ENCODE measurements at places on chromosomes 12 and 14.

DNA sequence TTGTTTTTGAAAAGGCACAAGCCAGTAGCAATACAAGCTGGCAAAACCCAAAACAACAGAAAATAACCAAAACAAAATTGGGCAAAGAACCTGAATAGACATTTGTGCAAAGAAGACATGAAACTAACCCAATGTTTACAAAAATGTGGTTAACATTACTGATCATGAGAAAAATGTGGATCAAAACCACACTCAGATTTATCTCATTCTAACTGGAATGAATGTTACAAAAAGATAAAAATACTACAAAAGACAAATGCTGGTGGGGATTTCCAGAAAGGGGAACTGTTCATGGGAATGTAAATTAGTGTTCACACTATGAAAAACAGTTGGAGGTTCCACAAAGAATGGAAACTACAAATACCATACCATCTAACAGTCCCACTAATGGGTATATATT is 26.6 kb downstream of the ASCL4 start:
- no peak for DNase-seq

DNA sequence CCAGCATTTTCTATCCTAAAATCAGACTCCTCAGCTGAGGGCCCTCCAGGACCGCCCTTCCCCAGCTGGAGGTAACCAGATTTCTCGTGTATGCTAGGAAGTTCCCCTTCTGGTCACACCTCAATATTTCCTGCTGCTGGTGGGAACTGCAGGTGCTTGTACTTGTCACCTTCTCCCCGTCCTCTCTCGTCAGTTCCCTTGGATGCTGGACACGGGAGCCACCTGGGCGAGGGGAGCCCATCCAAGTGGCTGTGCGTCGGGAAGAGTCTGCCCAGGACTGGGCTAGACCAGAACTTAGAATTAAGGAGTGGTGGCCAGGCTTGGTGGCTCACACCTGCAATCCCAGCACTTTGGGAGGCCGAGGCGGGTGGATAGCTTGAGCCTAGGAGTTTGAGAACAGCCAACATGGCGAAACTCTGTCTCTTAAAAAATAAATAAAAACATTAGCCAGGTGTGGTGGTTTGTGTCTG is 23.2 kb upstream of the KIF26A start:
- DNase-seq = no peak

DNA sequence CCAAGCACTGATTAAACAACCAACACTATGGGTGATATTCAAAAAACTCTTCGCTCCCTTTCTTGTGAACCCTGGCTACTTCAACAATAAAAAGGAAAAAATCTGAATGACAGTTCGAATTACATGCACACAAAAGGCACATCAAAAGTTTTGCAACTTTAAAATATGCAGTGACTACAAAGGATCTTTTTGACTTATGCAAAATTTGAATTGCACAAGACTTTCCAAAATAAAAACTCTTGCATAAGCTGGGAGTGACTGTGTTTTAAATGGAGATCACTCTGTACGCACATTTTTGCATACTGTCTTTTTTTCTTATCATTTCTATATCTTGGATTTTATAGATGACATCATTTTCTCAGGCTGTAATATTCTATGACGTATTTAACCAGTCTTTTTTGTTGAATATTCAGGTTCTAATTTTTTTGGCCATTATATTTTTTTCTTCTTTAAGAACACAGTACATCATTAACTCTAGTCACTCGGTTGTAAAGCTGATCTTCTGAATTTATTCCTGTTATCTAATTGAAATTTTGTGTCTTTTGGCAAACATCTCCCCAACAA is 667.6 kb upstream of the TBX3 start:
- DNase-seq = no peak

DNA sequence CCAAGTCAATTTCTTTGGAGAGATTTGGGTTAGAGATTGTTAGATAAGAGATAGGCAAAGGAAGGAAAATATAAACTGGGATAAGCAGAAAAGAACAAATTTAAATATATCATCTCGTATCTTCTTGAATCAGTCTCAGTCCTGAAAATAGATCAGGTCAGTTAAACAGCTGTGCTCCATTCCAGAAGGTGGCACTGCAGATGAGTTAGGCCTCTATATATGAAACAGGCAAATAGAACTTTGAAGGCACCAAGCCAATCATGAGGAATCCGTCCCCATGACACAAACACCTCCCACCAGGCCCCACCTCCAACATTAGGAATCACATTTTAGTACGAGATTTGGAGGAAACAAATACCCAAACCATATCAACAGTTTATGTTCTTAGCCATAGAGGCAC is 605.5 kb upstream of the USP15 start:
- no peak for DNase-seq

All from stimulated activated CD4-positive, alpha-beta T cell treated with anti-CD3 and anti-CD28 coated beads, TNF-alpha, amount 100 ng/mL, for 4 hours (primary cell).